ENCODE measurements at places on chromosomes 12 and 14. TPM values are rescaled to one million over a fixed set of nuclear protein-coding genes. Genes with fewer than 3 reads are reported as not detected.

- H3K27me3 ChIP-seq = no peaks in the 10 kb centered on the region
- no peak for DNase-seq
- no peaks in the 10 kb centered on the region for H3K4me1 ChIP-seq
- no peak overlapping the region for H3K27ac ChIP-seq
- peaks cover 85% of the 10 kb centered on the region for H3K36me3 ChIP-seq
These were observed 13.2 kb downstream of the GNS start for GRCh38 chr12:64745980-64746379.

DNA sequence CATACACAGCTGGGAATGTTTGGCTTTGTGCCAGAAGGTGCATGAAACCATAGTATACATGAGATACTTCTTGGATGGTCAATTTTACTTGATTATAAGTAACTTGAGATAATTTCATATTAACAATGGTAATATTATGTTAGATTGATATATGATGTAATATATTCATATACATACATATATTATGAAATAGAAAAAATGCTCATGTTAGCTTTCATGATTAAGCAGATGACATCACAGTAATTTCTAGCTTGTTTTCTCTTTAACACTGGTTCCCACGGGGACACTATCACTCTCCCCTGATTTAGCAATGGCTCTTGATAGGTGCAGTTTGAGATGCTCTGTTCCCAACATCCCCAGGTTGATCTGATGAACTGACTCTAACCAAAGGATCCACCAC lies 35.4 kb upstream of the NTF3 start:
- no peak overlapping the region for H3K27ac ChIP-seq
- no peak overlapping the region for H3K4me3 ChIP-seq
- DNase-seq = no peak
- H3K27me3 ChIP-seq = no peaks in the 10 kb centered on the region
- peaks cover 7% of the 10 kb centered on the region for H3K4me1 ChIP-seq

DNA sequence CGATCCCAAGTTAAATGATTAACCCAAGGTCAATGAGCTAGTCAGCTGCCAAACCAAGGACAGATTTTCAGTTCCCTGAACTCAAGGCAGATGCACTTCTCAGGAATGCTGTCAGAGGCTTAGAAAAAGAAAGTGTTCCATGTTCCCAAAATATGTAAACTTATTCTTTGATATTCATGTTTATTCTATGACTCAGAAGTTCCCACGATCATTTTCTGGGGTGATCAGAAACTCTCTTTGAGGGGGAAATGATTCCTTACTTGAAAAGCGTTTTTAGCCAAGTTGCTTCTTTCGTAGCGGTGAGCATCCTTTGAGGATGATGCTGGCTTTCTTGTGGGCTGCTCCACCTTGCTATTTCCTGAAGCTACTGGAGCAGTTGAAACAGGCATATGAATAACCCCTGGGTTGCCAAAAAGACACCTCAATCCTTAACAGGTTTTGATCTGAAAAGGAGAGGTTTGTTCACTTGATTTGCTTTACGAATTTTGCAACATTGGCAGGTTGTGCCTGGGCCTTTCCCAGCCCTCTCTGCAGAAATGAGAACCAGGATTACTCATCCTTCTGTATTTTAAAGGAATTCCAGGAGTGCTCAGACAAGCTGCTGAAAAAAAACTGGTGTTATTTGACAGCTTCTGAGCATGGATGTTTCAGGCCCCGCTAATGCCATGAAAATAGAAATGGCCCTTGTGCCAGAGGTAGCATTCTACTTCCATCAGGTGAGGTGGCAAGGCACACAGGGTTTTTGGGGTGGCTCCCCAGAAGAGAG lies 121.4 kb upstream of the HIF1A start:
- H3K36me3 ChIP-seq = no peaks in the 10 kb centered on the region
- H3K4me1 ChIP-seq = peaks cover 41% of the 10 kb centered on the region
- peak overlapping the region; percentile 31 for H3K27ac ChIP-seq
- H3K27me3 ChIP-seq = no peaks in the 10 kb centered on the region

The TTC9 gene
- total RNA-seq = 3.6 TPM

GRCh38 chr12:110281549-110282299 lies 677 bp downstream of the ATP2A2 start:
- no peaks in the 10 kb centered on the region for H3K36me3 ChIP-seq
- peak; percentile 63 for DNase-seq
- peaks cover 58% of the 10 kb centered on the region for H3K4me1 ChIP-seq
- no peaks in the 10 kb centered on the region for H3K27me3 ChIP-seq
- peak overlapping the region; percentile 89 for H3K4me3 ChIP-seq
- peak overlapping the region; percentile 100 for H3K27ac ChIP-seq

The DBX2 gene
- not detected for total RNA-seq

DNA sequence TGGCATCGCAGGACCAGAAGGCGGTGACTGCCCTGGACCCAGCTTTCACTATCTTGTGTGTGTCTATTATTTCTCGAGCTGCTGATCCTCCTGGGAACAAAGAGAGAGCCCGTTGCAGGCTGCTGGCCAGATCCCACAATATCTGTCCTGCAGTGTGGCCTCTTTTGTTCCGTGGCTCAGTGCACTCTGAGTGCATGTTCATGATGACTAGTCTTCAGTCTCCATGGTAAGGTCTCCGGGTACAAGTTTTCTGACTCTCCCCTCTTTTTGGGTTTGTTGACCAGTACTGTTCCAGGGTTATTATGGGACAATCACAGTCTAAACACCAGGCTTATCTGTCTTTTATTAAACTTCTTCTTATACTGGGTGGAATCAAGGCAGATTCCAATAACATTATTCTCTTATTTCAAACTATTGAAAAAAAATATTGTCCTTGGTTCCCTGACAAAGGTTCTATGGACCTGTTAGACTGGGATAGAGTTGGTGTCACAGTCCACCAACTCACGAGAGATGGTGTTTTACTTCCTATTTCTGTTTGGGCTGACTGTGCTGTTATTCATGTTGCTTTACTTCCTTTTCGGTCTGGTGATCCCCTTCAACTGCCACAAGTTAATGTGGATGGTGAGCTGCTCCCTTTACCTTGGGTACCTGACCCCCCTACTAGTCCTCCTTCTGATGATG lies 192.9 kb upstream of the ALG10B start:
- no peak overlapping the region for H3K4me3 ChIP-seq
- H3K4me1 ChIP-seq = peaks cover 7% of the 10 kb centered on the region
- DNase-seq = no peak
- peak overlapping the region; percentile 78 for H3K27ac ChIP-seq

The PRH2 gene
- not detected for total RNA-seq

Data from stomach (tissue), 19 donors.